Left lobe of liver (tissue), 2 donors: ENCODE measurements at places on chromosomes 7 and 10.

- DNase-seq: no peak
Measured at GRCh38 chr7:149232362-149232761, 7.1 kb upstream of the ZNF212 start.

DNA sequence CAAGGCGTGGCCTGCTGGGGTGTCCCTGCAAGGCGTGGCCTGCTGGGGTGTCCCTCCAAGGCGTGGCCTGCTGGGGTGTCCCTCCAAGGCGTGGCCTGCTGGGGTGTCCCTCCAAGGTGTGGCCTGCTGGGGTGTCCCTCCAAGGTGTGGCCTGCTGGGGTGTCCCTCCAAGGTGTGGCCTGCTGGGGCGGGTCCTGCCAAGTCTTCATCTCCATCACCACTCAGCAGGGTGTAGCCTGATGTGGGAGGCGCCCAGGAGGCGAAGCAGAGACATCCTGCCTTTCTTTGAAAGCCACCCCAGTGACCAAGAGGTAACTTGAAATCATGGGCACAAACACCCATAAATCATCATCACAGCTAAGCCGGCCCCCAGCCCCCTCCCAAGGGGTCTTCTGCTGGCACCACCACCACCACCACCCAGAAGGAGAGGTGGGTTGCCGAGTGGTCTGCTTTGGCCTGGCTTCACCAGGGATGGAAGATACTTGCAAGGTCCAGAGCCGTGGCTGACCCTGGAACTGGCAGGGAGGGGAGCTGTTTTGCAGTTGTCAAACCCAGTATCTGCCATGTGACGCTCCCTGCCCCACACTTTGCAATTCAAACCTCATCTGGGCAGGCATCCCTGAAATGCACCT lies 190.6 kb downstream of the EBF3 start:
- peak; percentile 38 for DNase-seq

GRCh38 chr10:122974023-122974422 lies 6.2 kb upstream of the PSTK start:
- no peak for DNase-seq

- no peak for DNase-seq
Measured at GRCh38 chr7:65285906-65286864, 87.5 kb upstream of the ZNF92 start.

DNA sequence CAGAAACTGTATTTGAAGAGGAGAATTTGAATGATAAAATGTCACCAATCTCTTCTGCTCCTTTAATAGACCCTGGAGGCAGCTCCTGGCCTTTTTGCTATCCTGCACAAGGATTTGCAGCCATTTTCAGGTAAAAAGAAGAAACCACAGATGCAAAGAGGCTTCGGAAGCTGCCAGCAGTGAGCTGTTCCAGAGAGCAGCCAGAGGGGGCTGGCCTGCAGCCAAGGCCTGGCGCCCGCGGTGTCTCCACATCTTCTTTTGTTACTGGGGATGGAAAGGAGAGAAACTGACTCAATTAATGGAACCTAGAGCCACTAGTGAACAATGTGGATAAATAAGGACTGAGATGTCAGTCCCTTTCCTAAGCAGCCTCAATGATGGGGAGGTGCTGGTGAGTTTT lies 23.9 kb upstream of the GPR26 start:
- DNase-seq: peak; percentile 41

DNA sequence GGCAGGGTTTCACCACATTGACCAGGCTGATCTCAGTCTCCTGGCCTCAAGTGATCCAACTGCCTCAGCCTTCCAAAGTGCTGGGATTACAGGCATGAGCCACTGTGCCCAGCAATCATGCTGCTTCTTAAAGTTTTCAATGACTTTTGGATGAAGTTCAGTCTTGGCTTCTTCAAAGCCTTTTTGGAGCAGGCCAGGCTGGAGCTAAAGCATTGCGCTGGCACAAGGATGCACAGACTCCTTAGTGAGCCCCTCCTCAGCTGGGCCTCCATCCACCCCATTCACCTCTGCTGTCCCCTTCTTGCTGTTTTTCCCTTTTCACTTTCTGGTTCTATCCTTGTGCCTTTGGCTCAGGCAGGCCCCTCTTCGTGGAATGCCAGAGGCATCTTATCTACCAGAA lies 638.6 kb downstream of the TYW1 start:
- no peak for DNase-seq

DNA sequence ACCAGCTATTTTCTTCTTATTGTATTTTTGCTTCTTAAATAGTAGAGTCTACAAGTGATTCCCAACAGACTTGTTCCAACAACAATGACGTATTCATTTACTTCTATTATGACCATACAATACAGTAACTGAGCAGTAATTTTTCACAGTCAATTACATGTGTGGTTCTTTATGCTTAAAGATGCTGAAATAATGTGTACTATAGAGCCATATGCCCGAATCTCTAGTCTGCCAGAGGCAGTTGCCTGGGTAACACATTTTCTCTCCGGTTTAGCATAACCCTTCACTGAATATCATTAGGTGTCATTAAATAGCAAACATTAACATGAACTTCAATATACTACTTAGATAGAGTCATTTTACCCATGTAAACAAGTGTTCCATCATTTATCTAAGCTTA lies 75.0 kb downstream of the SLC25A13 start:
- DNase-seq: no peak

GRCh38 chr10:22849077-22849805 lies 78.6 kb upstream of the ARMC3 start:
- DNase-seq: peak; percentile 50

GRCh38 chr10:904403-904802 lies 27.1 kb downstream of the LARP4B start:
- no peak for DNase-seq

DNA sequence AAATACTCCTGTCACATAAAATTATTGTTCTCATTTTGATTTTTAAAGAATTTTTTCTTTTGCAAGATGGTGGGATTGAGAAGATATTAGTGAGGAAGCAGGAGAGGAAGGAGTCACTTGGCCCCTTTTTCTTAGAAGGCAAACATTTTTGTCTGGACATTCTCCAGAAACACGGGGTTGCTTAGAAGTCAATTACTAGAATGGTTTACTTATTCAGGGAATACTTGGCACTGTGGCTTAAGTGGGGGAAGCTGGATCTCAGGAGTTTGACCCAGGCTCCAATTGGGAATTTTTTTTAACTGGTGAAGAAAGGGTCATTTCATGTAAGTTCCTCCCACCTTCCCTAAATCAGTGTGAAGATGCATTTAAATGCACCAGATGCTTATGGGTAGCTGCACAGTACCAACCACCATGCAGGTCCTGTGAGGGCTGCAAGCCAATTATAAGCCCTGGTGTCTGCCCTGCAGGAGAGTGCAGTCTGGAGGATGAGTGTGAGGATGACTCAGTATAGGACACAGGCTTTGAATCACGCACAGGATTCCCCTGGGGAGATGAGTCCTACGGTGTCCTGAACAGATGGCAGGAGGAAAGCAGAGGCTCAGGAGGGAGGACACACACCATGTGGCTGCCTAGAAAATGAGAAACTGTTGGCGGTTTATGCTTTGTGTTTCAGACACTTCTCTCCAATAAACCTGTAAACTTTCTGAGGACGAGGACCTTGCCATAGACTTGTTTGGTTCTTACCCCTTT lies 299.1 kb downstream of the PLXNA4 start:
- no peak for DNase-seq

GRCh38 chr7:15662451-15662850 lies 24.0 kb downstream of the MEOX2 start:
- DNase-seq: no peak

DNA sequence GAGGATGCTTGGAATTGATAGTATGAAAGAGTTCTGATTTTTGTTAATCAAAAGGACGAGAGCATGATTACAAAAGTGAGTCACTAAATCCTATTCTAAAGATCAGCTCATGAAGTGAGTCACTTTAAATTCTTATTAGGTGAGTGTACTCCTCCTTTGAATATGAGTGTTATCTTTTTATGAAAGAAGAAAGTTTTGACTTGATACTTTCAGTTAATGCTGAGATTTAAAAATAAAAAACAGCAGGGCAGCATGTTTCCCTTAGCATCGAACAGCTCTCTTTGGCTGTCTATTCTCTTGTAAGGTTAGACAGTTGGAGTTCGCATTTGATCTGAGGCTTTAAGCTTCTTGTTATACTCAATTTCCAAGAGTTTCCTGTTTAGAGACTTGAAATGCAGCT lies 222.0 kb downstream of the TWIST1 start:
- DNase-seq: no peak

DNA sequence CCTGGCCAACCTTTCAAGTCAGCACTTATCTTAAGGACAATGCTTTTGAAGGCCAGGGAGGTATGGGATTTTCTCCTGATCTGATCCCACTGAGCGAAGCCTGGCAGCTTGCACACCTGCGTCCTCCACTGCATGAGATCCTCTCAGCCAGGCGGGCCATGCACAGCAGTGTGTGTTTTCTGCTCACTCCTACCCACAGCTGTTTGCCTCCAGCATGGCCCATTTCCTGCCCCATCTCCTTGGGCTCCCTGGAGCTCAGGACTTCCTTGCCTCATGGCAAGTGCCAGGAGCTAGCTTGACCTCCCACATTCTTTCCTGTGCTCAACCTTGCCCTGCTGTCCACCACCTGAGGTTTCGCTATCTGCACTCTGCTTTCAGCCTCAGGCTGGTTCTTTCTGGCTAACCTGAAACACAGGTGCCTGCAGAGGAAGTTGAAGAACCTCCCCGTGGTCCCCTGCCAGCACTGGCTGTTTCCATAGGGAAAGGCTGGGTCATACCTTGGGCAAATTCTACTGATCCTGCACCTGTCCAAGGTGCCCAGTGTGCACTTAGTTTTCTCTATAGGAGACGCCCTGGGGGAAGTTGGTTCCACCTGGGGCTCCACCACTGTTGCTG lies 43.9 kb upstream of the EEPD1 start:
- DNase-seq: no peak

DNA sequence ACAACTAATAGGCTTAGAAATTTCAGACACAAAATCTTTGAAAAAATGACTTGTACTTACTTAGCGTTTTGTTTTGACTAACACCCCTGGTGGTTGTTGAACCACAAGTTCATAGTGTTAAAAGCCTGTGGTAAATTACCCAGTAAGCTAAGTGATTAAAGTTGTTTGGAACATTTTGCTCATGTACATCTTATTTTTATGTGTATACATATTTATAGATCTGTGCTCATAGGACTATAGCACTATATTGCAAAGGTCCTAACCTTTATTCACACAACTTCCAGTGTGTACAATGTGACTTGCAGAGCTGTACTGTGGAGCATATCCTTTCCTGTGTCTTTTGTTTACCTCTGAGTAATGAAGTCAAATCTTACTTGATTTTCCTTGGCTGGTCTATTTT lies 79.6 kb downstream of the BMPR1A start:
- DNase-seq: no peak

DNA sequence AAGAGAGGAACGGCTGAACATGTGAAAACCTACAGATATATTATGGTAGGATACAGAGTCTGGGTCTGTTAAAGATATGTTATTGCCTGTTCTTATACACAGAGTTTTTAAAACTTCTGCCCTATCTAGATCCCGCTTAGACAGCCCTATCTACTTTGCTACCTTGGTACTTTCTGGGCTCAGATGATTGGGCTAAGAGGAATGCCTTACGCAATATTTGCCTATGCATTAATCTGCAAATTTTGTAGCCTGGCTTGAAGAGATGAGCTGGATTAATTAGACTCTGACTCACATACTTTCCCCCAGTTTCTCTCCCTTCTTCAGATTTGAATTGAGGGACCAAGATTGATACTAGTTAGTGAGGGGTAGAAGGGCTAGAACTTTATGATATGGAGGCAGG lies 33.6 kb upstream of the A1CF start:
- DNase-seq: no peak

DNA sequence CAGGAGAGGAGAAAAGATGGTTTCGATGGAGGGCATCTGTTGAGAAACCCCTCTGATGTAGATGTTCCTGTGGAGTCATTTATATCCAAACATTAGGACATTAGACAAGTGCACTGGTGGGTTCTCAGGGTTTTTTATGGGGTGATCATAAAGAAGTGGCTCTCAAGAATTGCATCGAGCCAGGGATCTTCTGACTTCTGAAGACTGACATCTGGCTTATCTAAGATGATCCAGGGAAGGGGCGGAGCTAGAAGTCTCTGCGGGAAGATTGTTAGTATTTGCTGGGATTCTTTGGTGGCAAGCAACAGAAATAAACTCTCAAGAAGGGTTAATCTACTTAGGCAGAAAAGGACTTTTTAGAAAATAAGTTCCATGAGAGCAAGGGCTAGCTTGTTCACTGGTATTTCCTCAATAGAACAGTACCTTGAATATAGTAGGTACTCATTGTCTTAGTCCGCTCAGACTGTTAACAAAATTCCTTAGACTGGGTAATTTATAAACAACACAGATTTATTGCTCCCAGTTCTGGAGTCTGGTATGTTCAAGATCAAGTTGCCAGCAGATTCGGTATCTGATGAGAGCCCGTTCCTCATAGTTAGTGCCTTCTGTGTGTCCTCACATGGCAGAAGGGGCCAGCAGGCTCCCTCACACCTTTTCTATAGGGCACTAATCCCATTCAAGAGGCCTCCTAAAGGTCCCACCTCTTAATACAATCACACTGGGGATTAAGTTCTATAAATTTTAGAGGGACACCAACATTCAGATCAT lies 28.5 kb upstream of the SYPL1 start:
- DNase-seq: no peak

DNA sequence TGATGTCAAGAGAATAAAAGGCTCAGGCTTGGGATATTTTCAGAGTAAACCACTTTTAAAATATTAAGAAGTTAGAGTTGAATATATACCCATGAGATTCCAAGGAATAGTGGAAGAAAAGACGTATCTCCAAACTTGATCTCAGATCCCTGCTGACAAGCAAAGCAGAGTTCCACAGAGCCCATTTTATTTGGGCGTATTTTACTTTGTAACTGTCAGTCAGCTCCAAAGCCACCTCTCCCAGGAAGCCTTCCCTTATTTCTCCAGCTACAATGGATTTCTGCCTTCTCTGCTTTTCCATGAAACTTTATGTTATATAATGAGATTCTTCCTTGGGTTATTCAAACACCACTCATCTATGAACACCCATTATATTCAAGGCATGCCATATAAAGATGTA lies 295.7 kb downstream of the FZD1 start:
- no peak for DNase-seq

DNA sequence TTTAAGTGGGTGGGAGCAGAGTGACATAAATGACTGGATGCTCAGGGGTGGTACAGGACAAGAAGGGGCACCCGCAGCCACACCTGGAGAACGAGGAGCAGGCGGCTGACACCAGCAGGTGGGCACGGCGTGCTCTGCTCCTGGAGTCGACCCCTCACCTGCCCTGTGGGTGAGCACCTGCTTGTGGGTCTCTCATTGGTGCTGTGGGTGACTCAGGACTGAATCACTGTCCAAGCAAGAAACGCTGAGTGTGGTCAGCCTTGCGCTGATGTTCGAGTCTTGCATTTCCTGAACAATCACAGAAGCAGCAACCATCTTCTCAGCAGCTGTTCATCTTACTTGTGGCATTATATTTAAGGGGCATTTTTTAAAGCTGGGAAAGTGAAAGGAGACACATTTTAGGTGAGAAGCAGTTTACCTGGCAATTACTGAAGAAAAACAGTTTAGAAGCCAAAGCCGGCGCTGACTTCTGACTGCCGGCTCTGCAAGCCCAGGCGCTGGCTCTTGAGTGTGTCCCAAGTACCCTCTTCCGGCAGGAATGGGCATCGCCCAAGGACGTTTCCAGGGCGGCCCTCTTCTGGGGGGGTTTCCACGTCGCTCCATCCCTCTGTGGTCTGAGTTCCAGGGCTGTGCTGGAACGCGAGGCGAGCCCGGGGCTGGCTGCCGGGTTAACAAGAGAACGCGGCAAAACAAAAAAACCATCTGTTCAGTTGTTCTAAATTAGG lies 145.2 kb upstream of the PFKP start:
- no peak for DNase-seq

GRCh38 chr7:25223206-25223605 lies 5.1 kb downstream of the NPVF start:
- DNase-seq: no peak
